Stomach (tissue), 19 donors: ENCODE measurements at places on chromosomes 11 and 22. TPM values are rescaled to one million over a fixed set of nuclear protein-coding genes. Genes with fewer than 3 reads are reported as not detected.

Gene KRTAP5-10
- total RNA-seq = not detected

Gene ZNF214
- 0.87 TPM for total RNA-seq

- peak; percentile 73 for DNase-seq
Measured at GRCh38 chr11:125338886-125339811, 156.9 kb downstream of the FEZ1 start.

Gene RANBP1
- total RNA-seq = 127 TPM

GRCh38 chr11:89405629-89406028 is 85.5 kb downstream of the NOX4 start:
- DNase-seq = no peak

- DNase-seq = no peak
Measured at GRCh38 chr11:113322158-113322557, 7.8 kb downstream of the TTC12 start.

DNA sequence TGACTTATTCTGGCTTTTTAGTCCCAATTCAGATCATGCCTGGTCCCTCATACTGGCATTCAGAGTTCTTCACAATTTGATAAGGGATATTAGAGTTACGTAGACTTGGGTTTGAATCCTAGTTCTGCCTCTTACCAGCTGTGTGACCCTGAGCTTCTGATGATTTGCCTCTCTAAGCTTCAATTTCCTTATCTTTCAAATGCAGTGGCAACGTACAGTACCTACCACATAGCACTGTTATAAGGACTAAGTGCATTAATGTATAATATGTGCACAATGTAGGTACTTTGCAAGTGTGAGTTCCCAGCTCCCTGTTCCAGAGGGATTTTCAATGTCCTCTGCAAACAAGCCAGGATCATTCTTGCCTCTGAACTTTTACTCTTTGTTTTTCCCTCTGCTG is 7.3 kb downstream of the RHOG start:
- DNase-seq = no peak

- peak; percentile 75 for DNase-seq
Measured at GRCh38 chr11:61762798-61763197, 10.4 kb downstream of the MYRF start.

- DNase-seq = no peak
Measured at GRCh38 chr22:20829491-20830134, 29.0 kb downstream of the PI4KA start.

- DNase-seq = no peak
Measured at GRCh38 chr11:27703481-27703880, 3.2 kb upstream of the BDNF start.

Gene OR4A16
- not detected for total RNA-seq

DNA sequence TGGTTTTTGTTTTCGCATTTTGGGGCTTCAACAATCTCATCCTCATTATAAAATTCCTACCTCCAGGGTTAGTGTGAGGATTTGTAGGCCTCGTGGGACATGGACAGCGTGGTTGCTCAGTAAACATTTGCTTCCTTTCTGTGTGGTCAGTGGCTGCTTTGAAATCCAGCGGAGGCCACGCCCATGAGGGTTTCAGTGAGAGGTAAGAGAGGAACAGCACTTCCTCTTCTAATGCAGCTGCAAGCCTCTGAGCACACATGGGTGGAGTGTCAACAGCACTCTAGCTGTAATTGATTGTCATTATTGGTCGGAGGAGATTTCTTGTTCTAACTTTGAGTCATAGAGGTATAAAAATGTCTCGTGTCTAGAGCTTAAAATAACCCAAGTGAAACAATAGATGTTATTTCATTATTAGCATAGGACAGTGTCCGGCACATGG is 6.0 kb upstream of the ARHGAP42 start:
- DNase-seq = peak; percentile 78

- DNase-seq = no peak
Measured at GRCh38 chr11:12017243-12017678, 8.8 kb upstream of the DKK3 start.

DNA sequence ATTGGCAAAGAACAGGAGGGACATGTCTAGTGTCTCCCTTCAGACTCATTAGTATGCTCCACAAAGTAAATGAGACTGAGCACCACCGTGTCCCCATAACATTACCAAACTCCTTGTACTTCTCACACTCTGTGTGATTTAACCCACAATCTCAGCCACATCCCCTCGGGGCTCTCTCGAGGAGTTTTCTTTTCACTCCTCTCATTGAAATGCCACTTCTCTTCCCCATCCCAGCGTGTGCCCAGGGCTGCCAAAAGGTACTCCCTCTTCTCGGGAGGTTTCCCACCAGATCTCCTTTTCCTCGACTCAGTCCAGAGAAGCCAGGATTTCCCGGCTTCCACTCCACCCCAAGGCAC is 1.1 kb downstream of the RBFOX2 start:
- DNase-seq = peak; percentile 54

GRCh38 chr11:44645827-44646226 is 80.4 kb downstream of the CD82 start:
- no peak for DNase-seq

DNA sequence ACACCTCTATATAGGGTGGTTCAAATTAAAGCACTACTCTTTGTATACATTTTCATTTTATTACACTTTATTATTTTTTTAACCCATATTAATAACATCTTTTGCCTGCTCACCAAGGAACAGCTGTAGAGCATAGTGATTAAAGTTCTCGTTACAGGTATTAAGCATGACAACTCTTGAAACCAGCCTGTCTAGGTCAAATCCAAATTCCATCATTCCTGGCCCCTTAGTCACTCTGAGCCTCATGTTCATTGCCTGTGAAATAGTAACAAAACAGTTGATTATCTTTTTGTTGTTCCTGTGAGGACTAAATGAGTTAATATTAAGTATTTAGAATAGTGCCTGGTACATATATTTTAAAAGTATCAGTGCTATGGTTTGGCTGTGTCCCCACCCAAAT is 334.5 kb downstream of the RAB38 start:
- no peak for DNase-seq

- no peak for DNase-seq
Measured at GRCh38 chr11:119445850-119446249, 22.9 kb upstream of the THY1 start.

Gene OR1S2
- total RNA-seq = not detected

- DNase-seq = no peak
Measured at GRCh38 chr22:26804315-26804714, 146.9 kb downstream of the MIAT start.

GRCh38 chr11:79794484-79795393 is 353.9 kb upstream of the TENM4 start:
- no peak for DNase-seq

DNA sequence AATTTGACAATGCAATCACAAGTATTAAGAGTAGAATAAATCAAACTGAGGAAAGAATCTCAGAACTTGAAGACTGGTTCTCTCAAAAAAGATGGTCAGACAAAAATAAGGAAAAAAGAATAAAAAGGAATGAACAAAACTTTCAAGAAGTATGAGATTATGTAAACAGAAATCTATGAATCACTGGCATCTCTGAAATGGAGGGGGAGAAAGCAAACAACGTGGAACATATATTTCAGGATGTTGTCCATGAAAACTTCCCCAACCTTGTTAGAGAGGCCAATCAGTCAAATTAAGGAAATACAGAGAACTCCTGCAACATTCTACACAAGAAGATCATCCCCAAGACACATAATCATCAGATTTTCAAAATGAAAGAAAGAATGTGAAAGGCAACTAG is 235.7 kb downstream of the SBF2 start:
- no peak for DNase-seq

DNA sequence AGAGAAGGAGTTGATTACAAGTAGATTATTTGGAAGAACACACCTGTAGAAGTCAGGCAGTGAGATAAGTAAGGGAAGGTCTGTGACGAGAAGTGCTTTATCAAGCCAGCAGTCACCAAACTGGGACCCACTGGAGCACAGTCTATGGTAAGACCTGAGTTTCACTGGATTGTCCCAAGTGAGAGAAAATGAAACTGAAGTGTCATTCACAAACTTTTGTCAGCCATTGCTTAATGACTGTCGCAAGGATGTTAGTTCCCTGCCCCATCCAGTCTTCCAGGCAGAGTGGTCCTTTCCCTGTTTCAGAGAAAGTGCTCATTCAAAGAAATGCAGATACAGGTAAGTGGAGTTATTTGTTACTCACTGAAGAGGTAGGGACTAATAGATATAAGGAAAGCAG is 728.0 kb upstream of the TENM4 start:
- no peak for DNase-seq

Gene CDC42EP2
- 18.3 TPM for total RNA-seq

Gene CRYBB1
- not detected for total RNA-seq

DNA sequence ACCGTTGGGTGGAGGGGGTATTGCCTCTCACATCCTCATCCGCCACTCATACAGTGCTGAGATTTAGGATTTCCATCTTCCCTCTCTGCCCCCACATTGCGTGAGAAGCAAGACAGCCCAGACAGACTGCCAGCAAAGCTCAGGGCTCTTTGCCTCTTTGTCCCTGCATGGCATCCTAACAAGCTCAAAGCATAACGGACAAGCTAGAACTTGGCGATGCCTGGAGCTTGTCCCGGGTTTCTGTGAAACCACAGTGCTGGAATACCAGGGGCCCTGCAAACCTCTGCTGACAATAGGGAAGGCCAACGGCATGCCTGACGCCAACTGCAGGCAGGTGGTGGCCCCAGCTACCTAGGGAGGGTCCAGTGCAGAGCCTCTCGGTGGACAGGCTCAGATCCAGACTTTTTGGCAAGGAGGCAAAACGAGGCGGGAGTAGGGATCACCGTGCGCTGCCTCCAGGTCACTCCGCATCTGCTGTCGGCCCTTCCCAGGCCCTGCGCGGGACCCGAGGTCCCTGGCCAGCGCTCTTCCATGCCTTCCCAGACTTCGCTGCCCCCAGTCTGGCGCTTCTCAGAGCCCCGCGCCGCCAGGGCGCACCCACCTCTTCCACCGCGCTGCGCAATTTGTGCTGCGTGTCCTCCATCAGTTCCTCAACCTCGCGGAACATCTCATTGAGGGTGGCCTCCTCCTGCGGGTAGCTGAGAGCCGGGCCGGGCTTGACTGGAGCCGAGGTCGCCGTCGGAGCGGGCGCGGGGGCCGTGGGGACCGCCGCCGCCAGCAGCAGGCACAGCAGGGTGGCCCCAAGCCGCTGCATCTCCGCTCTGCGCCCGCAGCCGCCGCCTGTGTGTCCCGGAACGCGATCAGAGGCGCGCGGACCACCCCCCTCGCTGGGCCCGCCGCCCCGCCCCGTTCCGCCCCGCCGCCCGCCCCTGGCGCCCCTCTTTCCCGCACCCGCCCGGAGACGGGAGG is at the start of gene DKK3:
TSS of gene DKK3 (minus strand) at position 858 of the 969 bp plus-strand sequence. CDS start at position 814, 44 bp downstream.
- no peak for DNase-seq

Gene STIM1
- 70.7 TPM for total RNA-seq

- DNase-seq = peak; percentile 65
Measured at GRCh38 chr11:64809781-64810241, 540 bp downstream of the MEN1 start.

Gene PYGM
- 0.58 TPM for total RNA-seq

DNA sequence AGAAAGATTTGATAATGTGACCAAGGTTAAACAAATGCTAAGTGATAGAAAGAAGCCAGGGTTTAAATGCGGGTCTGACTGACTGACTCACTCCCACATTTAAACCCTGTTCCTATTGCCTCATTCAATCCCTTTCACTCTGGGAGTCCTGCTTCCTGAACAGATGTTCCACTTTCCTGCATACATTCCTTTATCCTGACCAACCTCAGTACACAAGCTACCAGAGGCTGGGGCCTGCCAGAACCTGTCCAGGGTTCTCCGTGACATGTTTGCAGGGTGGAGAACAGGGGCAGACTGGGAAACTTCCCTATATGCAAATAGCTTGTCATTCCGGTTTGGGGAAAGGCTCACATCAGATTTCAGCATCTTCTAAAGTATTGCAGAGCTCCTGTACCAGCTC is 3.0 kb upstream of the ANKK1 start:
- no peak for DNase-seq

Gene SCGB1C1
- total RNA-seq = not detected

- DNase-seq = no peak
Measured at GRCh38 chr11:74316772-74317505, 5.5 kb upstream of the P4HA3 start.

- no peak for DNase-seq
Measured at GRCh38 chr11:35089666-35090065, 49.3 kb upstream of the CD44 start.

Gene FBLN1
- 38.8 TPM for total RNA-seq

- no peak for DNase-seq
Measured at GRCh38 chr22:30731658-30732057, 37.0 kb downstream of the OSBP2 start.

Gene MPEG1
- total RNA-seq = not detected

DNA sequence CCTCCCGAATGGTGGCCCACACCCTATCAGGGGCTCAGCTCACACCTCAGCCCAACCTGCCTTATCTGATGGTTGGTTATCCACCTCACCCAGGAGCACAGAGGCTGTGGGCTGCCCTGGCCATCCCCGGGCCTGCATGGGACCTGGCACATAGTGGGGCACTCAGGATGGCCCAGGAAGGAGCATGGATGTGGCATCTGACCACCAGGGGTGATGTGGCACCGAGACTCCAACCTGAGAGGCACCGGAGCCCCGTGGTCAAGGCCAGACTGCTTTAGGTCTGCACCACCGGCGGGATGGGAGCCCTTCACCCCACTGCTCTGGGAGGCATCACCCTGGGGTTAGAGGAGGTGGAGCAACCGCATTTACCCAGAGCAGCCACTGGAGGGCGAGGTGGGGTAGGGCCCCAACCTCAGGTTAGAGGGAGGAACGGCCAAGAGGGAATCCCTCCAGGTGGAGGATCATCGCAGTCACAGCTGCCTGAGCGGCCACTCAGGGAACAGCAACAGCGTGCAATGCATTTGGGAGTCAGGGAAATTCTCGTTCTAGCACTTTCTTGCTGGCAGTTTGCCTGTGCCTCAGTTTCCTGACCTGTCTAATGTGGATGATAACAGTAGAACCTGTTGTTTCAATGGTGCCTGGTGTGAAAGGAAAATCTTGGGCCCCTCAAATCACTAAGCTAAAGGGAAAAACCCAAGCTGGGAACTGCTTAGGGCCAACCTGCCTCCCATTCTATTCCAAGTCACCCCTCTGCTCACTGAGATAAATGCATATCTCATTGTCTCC is 52.9 kb upstream of the CARS1 start:
- peak; percentile 47 for DNase-seq
